ENCODE measurements at places on chromosomes 7 and 10. TPM values are rescaled to one million over a fixed set of nuclear protein-coding genes. Genes with fewer than 3 reads are reported as not detected.

CPA1 gene
- not detected for total RNA-seq

VSTM4 gene
- total RNA-seq, result 10.0 TPM

GPR141 gene
- not detected for total RNA-seq

GRCh38 chr10:50396491-50397311 lies 145.4 kb upstream of the ASAH2 start:
- H3K4me3 ChIP-seq, result no peak overlapping the region
- H3K36me3 ChIP-seq, result no peaks in the 10 kb centered on the region
- DNase-seq, result no peak
- H3K4me1 ChIP-seq, result peaks cover 12% of the 10 kb centered on the region

- no peak overlapping the region for H3K27ac ChIP-seq
- peaks cover 7% of the 10 kb centered on the region for H3K36me3 ChIP-seq
- H3K4me3 ChIP-seq, result no peak overlapping the region
- no peaks in the 10 kb centered on the region for H3K27me3 ChIP-seq
Measured at GRCh38 chr7:5615190-5616070, 166.0 kb downstream of the RNF216 start.

GRCh38 chr7:32070051-32070405 lies 179 bp downstream of the PDE1C start:
- peak overlapping the region; percentile 83 for H3K27ac ChIP-seq
- H3K4me1 ChIP-seq, result peaks cover 31% of the 10 kb centered on the region
- H3K4me3 ChIP-seq, result peak overlapping the region; percentile 70
- H3K27me3 ChIP-seq, result no peaks in the 10 kb centered on the region

All from esophagus muscularis mucosa (tissue), 4 donors.